ENCODE measurements at places on chromosomes 4 and X.

- no peak for DNase-seq
Measured at GRCh38 chr4:81573840-81574239, 102.1 kb upstream of the RASGEF1B start.

DNA sequence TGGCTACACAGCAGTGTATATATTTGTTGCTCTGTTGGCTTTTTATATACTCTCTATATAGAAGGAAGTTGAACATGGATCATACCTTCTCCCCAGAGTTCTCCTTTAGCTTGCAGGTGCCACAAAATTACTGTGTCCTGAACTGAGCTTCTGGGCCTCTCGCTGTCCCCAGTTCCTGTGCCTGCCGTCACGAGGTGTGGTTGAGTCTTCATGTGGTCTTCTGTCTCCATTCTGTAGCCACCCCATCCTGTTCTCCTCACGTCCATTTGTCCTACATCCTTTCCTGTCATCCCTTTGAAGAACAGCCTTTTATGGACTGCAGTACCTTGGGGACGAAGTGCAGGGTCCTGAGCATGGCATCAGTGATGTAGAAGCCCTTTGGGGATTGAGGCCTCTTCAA, 14.5 kb downstream of the TMEM131L start:
- DNase-seq: no peak

DNA sequence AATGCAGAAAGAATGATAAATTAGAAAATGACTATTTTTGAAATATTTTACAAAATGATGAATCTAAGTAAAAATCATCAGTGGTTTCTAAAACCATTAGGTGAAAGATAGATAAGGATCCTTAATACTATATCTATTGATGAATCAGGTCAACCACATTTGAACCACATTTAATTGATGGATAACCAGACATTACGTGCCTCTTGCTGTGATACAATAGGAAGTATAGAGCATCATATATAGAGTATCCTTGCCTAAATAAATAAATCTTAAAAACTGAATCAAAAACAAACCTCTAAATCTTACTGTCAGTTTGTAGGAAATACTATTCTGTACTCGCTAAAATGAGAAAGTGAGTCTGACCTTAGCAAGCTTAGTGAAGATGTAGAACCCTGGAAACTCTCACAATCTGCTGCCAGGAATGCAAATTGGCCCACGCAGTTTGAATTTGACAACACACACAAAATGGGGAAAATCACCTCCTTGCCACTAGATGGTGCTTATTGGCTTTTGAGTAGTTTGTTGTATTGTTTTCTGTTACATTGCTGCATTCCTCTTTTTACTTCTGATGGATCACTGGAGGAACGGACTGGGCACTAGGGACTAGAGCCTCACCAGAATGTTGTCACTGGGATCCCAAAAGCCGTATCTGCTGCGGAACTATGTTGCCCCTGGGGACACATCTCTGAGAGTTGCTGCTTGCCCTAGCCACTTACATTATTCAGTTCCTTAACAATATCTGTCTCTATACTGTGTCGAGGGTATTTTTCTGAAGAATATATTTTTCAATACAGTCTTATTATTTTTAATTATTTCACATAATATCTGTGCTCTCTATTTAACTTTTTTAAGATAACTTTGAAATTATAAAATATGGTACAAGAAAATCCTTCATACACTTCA, 25.4 kb upstream of the SLAIN2 start:
- DNase-seq: no peak

DNA sequence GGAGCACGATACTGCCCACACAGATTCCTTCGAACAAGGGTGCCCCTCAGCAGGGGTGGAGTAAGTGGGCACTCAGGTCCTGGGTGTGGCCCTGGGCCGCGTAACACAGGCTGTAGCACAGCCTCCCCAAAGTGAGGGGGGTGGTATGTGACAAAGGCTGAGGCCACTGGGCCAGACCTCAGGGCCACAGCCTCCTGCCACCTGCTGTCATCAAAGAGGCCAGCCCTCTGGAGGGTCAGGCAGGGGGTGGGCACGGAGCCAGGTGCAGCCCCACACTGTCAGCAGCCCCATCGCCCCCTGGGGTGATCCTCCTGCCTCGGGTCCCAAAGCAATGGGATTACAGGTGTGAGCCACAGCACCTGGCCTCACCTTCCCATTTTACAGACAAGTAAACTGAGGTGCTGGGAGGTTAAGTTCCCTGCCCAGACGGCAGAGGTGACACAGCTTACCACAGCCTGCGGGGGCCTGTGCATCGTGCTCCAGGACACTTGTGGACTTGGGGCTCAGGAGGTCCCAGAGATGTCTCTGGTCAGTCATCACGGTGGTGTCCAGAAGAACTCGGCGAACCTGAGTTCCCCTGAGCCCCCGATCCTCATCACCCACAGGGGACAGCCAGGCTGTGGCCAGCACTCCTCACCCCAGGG, 27.5 kb upstream of the MXD4 start:
- DNase-seq: no peak

DNA sequence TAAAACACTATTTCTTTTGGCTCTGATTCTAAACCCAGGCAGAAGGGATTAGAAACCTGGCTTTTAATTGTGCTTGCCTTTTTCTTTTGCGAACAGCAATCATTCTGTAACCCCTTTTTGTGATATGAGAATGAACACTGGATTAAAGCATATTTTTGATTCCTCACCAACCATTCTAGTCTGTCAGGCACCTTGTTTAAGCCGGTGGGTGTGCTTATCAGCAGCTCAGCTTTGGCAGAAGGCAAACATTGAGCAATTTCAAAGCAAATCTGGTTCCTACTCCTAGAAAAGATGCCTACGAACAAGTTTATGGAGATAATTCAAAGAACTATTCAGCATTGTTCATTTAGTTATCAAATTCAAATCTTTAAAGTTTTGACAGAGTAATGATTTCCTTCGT, 265.1 kb upstream of the FAM241A start:
- DNase-seq: no peak

GRCh38 chr4:2292646-2293108, 30.8 kb upstream of the MXD4 start:
- no peak for DNase-seq

GRCh38 chrX:110373310-110373709, 14.7 kb downstream of the RTL9 start:
- no peak for DNase-seq

- DNase-seq: no peak
Measured at GRCh38 chr4:89026542-89026941, 30.4 kb downstream of the FAM13A start.

DNA sequence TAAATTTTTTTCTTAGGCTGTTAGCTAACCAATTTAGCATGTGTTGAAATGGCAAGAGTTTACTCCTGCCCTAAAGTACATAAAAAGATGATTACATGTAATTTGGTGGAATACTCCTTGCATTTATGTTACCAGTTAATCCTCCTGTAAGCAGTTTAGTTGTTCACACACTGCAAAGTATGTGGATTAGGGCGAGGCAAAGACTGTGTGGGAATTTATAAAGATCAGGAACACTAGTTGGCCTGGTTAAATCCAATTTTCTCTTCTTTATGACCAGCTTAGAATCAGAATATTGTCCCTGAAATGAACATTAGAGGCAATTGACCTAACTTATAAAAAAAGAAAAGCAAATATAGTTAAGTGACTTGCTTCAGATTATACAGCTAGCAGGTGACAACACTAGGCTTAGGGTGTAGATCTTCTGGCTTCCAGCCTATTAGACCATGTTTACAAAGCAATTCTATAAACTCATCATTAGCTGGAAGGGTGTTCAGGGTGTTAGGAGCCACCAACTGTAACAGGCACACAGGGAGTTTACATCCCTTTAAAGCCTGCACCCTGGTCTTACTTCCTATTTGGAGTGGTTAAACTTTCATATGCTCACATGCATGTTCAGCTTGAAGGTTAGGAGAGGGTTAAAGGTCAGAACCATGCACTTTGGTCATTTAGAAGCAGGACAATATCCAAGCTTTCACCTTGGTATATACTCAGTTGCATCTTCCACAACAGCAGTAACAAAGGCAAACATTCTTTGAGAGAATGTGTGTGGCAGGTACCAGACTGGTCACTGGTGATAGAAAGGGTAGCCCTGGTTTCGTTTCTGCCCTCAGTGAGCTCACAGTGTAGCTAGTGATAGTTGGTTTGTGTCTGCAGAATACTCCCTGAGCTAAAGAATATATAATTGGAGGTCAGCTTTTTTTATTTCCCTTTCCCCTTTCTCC, 72.6 kb downstream of the GC start:
- no peak for DNase-seq

GRCh38 chr4:12137575-12137974, 708.9 kb upstream of the HS3ST1 start:
- no peak for DNase-seq

- no peak for DNase-seq
Measured at GRCh38 chr4:3877236-3877635, 111.1 kb downstream of the ADRA2C start.

GRCh38 chr4:177228599-177228998, 81.1 kb upstream of the NEIL3 start:
- DNase-seq: no peak

DNA sequence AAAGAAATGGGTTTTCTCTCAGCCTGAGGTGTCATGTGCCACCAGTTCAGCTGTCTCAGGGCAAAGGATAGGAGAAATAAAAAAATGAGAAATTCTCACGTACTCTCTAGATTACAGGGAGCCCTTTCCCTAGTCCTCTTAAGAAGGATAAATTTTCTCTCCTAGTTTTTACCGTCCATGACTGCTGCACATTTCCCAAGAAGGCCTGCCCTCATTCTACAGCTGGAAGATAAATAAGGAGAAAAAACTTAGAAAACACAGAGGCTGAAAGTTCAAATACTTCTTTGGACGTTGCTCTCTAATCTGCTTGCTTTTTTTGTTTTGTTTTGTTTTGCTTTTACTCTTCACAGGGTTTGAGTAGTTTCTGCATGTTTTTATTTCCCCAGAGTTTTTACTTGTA, 211.9 kb downstream of the DCAF12L2 start:
- no peak for DNase-seq

DNA sequence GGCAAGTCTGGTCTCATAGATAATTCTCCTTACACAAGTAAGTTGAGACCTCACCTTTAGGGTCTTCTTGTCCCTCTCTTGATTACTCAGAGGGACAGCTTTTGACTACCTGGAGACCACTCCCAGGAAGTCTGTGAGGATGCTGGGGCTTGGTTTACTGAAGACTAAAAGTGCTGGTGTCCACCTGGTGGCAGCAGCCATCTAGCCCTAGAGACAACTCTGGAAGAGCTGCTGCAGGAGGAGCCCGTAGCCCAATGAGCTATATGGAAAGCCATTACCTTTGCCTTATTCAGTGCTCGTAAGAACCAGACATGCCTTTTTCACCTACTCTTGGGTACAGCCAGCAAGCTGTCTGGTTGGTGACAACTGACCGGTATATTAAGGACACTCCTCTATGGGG, 7.3 kb downstream of the FGFBP2 start:
- no peak for DNase-seq

DNA sequence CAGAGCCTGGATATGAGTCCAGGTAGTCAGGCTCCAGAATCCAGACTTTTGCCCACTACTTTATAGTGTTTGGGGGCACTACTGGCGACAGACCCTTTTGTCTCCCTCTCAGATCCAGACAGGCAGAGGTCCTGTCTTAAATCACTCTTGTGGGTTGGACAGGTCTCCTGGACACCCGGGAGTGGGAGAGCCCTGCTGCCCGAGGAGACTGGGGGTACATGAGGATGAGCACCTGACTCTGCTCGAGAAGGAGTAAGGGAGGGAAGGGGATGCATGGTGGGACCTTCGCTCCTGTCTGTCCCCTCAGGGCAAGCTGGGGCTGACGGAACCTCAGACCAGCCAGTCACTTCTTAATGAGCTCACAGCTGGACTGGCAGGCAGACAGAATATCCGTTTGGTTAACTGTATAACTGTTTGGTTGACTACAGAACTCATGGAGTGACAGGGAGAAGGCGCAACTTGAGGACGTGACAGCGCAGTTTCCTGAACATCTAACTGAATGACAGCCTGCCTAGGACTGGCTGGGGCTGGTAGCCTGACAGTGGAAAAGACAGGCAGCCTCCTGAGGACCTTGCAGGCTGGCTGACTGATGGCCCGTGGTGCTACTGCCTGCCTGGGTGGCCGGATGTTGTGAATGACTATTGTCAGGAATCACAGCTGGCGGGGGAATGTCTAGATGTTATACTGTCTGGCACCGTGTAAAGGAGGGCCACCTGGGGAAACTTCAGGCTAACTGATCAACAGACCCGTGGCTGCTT, 1.6 kb upstream of the SUV39H1 start:
- no peak for DNase-seq

DNA sequence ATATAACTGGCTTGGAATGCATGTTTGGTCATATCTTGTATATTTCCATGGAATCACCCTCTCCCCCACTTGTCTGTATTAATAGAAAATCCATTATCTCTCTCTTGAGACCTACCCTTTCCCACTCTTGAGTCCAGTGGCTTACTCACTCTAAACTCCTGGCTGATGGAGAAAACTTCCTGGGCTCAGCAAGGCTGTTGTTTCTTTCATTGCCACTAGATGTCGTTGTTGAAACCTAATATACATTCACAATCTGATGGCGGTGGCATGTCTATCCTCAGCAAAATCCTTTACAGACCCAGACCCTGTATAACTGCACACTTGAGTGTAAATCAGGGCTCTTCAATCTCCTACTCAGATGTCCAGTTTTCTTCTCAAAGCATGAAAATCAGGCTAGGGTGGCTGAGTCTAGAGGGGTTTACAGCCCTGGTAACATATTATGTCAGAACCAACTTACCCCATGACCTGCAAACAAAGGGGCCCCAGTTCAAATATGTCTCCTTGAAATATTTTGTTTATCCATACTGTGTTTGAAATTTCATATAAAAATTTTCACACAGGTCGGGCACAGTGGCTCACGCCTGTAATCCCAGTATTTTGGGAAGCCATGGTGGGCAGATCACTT, 70.0 kb upstream of the FAM241A start:
- no peak for DNase-seq

- DNase-seq: no peak
Measured at GRCh38 chrX:6644411-6644810, 109.5 kb upstream of the VCX3A start.

DNA sequence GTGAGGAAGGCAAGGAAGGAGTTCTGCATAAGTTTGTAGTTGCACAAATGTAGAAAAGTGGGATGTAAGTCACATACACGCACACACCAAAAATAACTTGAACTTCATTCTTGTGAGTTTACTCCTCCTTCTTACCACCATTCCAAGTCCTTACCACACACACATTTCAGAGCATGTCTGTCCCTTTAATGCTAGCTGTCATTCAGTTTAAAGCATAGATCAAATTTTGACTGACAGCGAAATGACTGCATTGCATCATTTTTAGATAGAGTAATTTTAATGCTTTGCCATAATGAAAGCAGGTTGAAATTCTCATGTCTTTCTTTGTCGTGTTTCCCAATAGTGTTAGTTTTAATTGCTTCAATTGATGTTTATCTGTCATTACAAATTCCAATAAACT, 629.6 kb upstream of the HTR2C start:
- no peak for DNase-seq

GRCh38 chr4:90142081-90142480, 14.9 kb downstream of the CCSER1 start:
- DNase-seq: no peak

- no peak for DNase-seq
Measured at GRCh38 chr4:124487651-124488050, 224.9 kb downstream of the ANKRD50 start.
